Left lung (tissue), 14 donors: ENCODE measurements at places on chromosomes 3 and 15. TPM values are rescaled to one million over a fixed set of nuclear protein-coding genes. Genes with fewer than 3 reads are reported as not detected.

- no peak for DNase-seq
These were observed 51.9 kb downstream of the NKIRAS1 start for GRCh38 chr3:23864931-23865330.

GRCh38 chr15:99282121-99282520 is 30.8 kb downstream of the LRRC28 start:
- no peak for DNase-seq

DNA sequence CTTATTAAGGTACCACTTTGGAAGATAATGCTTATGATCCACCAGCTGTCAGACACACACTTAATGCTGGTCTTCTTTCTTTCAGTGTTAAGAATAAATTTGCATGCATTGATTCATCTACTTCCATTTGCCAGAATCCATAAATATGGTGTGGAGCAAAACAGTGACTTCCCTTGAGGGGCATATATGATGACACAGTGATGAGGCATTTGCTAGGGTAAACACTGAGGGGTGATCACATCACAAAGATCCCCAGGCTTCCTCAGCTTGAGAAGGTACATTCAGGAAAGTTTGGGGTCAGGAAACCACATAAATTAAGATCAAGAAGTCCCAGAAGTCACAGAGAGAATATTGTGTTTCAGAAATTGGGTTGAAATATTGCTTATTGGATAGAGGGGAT is 9.9 kb upstream of the ZBED2 start:
- DNase-seq, result no peak

- no peak for DNase-seq
These were observed 271.2 kb downstream of the MAGI1 start for GRCh38 chr3:65767551-65767950.

Gene DPPA2
- not detected for polyA plus RNA-seq

- DNase-seq, result no peak
These were observed 165.0 kb downstream of the NR1D2 start for GRCh38 chr3:24110051-24110450.

DNA sequence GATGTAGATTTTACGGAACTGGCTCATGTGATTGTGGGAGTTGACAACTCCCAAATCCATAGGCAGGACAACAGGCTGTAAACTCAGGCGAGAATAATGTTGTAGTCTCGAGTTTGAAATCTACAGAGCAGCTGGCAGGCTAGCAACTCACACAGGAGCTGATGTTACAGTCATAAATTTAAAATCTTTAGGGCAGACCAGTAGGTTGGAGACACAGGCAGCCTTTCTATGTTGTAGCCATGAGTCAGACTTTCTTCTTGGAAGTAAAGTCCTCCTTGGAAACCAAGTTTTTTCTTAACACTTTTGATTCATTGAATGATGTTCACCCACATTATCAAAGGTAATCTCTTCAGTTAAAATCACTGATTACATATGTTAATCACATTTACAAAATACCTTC is 89.1 kb upstream of the ALCAM start:
- no peak for DNase-seq

Gene CLRN1
- not detected for polyA plus RNA-seq

DNA sequence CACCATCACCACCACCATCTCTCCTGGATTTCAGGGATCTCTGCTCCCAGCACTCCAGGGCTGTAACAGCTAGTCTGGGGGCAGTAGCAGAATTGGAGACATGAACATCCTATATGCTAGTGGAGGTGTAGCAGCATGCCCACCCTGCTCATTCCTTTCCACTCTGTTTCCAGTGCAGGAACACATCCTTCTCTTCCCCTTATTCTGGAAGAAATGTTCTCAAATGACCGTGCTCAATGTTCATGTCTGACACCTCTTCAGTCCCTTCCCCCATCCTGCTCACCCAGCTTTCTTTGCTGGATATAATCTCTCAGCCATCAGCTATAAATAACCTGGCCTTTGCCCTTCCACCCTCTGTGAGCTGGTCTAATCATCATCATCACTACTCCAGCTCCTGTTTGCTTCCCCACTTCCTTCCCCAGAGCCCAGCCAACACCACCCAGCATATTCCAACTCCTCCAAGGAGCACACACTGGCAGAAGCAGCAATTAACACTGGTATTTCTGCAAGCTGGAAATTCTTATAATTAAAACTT is 31.1 kb downstream of the DCLK3 start:
- DNase-seq, result no peak

Gene WDR72
- 3.5 TPM for polyA plus RNA-seq

Gene NTRK3
- polyA plus RNA-seq, result 9.8 TPM

Gene RAB6B
- 6.0 TPM for polyA plus RNA-seq

- DNase-seq, result no peak
These were observed 33.1 kb upstream of the CCDC50 start for GRCh38 chr3:191296041-191296541.

Gene SPATA12
- not detected for polyA plus RNA-seq

DNA sequence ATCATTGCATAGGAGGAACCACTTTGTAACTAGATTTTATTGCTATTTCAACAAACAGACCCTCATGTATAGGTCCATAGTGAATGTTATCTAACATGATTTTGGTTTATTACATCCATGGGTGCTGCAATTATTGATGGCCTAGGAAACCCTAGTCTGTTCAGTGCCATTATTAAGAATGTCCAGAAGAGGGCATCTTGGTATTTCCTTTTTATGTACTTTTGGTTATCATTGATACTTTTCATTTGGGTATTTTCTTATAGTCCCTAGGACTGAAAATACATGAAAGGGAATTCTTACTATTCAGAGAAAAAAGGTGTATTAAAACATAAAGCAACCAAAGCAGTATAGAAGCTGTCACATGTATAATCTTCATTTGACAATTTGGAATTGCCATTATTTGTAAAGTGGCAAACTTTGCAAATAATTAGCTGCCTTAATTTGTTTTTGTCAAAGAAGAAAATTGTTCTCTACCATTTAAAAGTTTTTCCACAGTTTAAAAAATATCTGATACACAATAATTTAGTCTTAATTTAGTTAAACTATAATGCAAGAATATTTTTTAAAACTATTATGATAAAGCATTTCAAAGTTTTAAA is 48.7 kb downstream of the CNOT10 start:
- peak; percentile 38 for DNase-seq

DNA sequence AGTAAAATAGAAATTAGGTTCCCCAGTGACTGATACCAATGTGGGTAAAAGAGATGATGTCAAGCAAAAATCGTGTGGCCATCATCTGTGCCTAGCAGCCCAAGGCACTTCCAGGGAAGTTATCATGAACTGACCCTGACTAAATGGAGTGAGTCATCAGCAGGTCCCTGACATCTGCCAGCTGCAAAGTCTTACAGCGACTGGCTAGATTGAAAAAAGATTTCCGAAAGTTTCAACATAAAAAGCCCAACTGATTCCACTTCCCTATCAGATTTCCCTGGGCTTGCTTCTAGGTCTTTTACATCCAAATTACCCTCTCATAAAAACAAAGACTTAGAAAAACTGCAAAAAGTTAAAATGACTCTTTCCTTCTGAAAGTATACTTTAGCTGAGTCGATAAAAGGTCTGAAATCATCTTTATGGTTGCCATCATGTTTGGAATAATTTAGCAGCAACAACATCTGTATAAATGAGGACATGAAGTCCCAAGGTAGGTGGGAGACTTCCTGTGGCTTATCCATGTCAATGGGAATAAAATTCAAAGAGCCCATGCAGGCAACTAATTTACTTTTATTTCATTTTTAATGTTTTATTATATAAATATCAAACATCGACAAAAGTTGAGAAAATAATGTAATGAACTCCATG is 342.8 kb downstream of the ERC2 start:
- no peak for DNase-seq

GRCh38 chr15:61640756-61641155 is 411.7 kb upstream of the RORA start:
- no peak for DNase-seq

DNA sequence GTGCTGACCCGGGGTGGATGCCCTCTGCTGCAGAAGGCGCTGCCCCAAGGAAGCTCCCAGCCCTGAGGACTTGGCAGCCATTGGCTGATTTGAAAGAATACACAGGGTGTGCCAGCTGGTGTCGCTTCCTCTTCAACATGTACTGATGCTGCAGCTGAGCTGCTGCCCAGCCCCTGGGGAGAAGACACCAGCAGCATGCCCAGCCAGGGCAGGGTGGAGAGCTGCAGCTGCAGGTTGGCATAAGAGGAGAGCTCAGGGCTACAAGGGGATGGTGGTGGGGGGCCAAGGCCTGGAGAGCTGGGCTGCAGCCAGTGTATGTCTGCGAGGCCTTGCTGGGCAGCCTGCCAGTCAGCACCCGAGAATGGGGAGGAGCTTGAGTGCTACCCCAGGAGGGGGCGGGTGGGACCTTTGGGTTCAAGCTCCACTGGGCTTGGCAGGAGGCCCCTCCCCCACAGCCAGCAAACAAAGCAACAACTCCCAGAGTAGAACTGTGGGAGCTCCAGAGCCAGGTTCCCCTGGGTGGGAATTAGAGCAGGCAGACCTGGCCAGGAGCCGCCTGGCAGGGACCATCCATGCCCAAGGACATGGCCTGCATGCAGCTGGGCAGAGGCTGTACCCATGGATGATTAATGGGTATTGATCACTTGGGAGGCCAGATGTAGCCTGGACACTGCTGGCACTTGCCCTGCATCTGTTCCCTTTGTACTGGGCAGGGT is 9.2 kb upstream of the SEMA4B start:
- peak; percentile 81 for DNase-seq

Gene MINAR1
- polyA plus RNA-seq, result 0.51 TPM

Gene ARL14
- not detected for polyA plus RNA-seq

GRCh38 chr15:73518876-73519733 is 76.1 kb downstream of the REC114 start:
- DNase-seq, result no peak

Gene GOLGA8J
- 2.8 TPM for polyA plus RNA-seq

- no peak for DNase-seq
These were observed 28.2 kb downstream of the UBE3A start for GRCh38 chr15:25410649-25411048.

DNA sequence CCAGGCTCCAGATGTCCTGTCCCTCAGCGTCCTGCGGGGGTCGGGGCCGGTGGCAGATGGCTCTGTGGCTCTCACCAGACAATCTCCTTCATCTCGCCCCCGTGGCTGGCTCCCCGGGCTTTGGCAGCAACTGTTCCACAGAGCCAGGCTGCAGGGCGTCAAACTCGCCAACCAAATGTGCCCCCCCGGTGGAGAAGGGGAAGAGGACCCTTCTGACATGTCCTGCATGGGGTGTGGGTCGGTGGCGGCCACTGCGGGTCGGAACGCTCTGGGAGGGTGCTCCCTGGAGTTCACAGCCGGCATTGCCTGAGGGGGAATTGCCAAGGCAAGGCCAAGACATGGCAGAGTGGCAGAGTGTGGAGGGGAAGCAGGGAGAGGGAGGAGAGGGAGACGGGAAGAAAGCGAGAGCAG is 36.0 kb downstream of the BDH1 start:
- no peak for DNase-seq

DNA sequence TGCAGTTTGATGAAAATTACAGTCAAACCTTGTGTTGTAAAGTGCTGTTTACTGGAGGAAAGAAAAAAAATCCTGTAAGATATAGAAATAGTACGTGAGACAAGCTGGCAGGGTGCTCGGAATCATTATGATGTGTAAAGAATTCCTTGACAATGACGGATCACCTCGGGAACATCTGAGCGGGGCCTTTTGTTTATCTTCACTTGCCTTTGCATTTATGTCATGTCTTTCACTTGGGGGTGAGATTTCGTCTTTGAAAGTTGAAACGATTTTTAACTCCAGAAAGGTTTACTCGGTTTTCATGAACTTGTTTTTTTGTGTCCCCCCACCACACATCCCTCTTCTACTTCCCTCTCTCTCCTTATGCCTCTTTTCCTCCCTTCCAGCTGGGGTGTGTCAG is 128.3 kb upstream of the VEPH1 start:
- DNase-seq, result no peak

Gene PSTPIP1
- 3.5 TPM for polyA plus RNA-seq

GRCh38 chr3:18446149-18446825 is 21.1 kb upstream of the SATB1 start:
- no peak for DNase-seq

- no peak for DNase-seq
These were observed 1.7 kb upstream of the HES1 start for GRCh38 chr3:194134231-194134756.

Gene NR1I2
- polyA plus RNA-seq, result 0.86 TPM

GRCh38 chr15:45456212-45457106 is 66.1 kb downstream of the SLC30A4 start:
- peak; percentile 83 for DNase-seq

DNA sequence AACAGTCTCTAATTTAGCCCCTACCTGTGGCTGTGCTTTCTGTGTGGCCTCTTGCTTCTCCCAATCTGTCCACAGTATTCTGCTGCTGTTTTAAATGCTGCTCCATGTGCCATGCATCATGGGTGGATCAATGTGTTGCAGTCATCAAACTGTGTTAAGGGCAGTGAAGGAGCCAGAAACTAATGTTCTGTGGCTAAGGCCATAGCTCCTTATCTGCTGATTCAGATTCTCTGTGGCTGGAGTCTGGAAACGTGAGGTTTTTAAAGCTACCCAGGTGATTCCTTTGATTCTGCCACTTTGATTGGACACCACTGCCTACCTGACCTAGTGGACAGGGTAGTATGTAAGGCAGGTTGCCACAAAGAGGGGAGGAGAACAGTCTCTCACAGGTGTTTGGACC is 44.8 kb downstream of the MORC1 start:
- DNase-seq, result no peak

Gene AGBL1
- polyA plus RNA-seq, result 0.11 TPM

- no peak for DNase-seq
These were observed 27.9 kb downstream of the PLA1A start for GRCh38 chr3:119625451-119626153.

- DNase-seq, result peak; percentile 8
These were observed 390.6 kb upstream of the SEMA6D start for GRCh38 chr15:47326410-47327333.

DNA sequence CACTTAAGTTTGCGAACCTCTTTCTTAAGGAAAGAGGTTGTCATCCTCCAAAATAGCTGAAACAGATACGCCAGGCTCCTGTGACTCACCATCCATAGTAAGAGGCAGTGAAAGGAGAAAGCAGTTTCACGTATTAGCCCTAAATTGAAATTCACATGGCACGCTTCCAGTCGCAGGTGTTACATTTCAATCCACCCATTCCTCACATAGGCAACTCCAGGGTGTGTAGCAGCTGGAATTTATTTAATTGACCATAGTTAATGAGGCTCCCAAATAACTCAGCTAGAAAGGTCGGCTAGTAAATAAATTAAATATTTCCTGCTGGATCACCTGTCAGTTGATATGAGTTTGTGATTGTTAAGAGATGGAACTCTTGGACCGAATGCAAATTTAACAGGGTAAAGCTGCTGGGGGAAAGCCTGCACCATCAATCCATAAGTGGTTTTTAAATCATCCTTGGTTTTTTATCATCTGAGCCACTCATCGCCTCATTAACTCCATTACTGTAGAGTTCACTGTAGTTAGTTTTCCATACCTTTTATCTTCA is 19.6 kb downstream of the NSUN3 start:
- DNase-seq, result no peak

DNA sequence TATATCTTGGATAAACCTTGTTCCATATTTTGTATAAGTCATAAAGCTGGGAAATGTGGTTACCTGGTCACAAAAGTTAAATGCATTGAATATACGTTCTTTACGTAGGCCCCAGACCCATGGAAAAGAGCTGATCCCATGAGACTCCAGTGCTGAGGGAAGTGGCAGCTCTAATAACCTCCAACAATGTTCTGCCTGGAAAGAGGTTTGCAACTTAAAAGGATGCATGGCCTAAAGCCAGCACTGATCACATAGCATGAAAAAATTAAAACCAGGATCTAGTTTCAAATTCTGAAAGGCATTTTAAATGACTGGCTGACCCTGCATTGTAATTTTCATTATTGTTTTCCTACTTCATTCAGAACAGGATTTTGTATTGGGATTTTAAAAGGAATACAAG is 27.9 kb upstream of the STRIT1 start:
- no peak for DNase-seq
